ENCODE measurements at places on chromosomes 2 and 18.

- no peak for DNase-seq
Observed at GRCh38 chr2:86044045-86044444, 61.6 kb downstream of the POLR1A start.

DNA sequence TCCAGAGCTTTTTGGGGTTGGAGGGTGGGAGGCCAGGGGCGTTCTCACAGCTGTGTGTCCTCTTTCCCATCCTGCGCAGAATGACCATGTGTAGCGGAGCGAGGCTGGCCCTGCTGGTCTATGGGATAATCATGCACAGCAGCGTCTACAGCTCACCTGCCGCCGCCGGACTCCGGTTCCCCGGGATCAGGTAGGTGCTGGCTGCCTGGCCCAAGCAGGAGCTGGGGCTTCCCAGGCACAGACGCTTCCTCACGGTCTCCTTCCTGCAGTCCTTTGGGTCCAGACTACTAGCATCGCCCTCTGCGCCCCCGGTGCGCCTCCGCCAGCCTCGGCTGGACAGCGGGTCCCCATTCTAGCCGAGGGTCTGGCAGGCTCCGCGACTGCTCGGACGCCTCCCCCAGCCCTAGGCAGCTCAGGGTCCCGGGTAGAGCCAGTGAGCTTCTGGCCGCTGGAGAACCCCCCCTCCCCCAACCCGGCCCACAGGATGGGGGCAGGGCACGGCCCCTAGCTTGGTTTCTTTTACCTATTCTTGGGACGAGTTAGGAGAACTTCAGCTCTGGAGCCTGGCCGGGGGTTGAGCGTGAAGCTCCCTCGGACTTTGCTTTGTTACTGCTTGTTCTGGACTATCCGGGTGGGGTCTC lies 756 bp downstream of the ADCYAP1 start:
- DNase-seq = no peak

GRCh38 chr2:240296104-240296406 lies 139.4 kb upstream of the GPC1 start:
- no peak for DNase-seq

GRCh38 chr2:67502346-67503065 lies 105.4 kb downstream of the ETAA1 start:
- peak; percentile 68 for DNase-seq

DNA sequence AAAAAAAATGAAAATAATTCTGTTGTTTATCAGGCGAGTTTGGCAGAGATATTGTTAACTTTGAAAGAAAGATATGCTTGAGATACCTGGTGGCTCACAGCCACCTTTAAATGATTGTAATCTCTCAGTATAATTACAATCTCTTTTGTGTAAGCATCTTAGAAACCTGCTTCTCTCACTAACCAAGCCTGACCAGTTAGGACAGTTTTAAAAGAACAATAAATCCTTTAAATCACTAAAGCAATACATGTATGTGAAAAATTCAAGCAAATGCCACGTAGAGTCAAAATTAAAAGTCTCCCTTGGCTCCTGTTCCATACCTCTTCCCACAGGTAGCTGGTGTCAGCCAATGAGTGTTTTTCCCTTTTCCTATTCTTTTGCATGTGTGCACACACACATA lies 15.7 kb upstream of the SGPP2 start:
- no peak for DNase-seq

- no peak for DNase-seq
Observed at GRCh38 chr2:28343184-28343942, 49.3 kb upstream of the FOSL2 start.

DNA sequence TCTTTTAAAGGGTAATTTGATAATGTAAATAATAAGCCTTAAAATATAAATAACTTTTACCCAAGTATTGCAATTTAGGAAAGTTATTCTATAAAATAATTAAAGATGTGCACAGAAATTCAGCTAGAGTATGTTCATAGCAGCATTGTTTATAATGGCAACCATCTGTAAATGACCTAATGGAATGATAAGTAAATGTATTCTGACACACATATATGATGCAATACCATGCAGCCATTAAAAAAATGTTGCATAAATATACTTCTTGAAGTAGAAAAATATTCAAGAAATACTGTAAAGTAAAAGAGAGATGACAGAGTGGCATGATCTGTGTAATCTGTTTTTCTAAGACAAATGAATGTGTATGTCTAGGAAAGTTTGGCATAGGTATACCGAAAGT lies 545.7 kb downstream of the ZEB2 start:
- no peak for DNase-seq

DNA sequence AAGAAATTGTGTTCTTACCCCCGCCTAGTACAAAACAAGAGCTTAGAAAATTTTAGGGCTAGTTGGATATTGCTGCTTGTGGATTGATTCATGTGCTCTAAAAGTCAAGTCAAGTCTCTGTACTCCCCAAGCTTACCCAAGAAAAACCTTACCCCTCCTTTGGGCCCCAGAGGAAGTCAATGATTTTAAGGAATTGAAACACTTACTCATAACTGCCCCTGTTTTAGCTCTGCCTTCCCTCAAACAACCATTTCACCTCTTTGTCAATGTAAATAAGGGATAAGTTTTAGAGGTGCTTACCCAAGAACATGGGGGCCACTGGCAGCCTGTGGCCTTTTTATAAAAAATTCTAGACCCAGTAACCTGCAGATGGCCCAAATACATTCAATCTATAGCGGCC lies 136.6 kb upstream of the RMP24 start:
- DNase-seq = no peak

- no peak for DNase-seq
Observed at GRCh38 chr2:99960790-99961189, 181.6 kb downstream of the AFF3 start.

DNA sequence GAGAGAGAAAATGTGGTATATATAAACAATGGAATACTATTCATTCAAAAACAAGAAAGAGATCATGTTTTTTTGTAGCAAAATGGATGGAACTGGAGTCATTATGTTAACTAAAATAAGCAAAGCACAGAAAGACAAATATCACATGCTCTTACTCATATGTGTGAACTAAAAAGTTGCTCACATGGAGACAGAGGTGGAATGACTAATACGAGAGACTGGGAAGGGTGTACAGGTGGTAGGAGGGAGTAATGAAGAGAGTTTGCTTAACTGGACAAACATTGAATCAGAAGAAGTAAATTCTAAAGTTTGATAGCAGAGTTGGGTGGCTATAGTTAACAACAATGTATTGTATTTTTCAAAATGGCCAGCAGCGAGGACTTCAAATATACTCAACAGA lies 1080.7 kb upstream of the CHAC2 start:
- no peak for DNase-seq

DNA sequence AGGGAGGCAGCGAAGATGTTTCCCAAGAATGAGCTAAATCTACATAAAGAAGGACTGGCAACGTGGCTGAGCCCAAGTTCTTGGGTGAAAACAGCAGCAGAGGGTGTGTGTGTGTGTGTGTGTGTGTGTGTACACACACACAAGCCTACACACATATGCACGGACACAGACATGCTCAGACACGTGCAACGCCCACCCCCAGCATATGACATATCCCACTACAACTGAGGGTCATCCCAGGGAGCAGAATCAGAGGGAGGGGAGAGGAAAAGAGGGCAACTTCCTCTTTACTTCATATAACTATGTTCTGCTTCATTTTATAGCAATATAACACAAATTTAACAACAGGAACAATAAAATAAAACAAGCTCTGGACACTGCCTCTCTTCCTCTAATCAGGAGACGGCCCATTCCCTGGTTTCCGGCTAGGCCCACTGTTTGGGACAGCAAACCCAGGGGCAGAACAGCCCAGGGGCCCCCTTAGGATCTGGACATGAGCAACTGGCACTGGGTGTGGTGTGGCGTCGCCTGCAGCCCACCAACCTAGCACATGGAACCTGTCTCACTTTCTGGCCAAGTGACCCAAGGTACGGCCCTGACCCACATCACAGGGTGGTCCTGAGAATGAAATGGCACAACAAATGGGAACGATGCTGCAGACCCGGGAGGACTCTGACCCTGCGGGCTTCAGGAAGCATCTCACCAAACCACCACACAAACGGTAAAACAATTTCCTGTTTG lies 25.0 kb downstream of the FAM178B start:
- DNase-seq = no peak

DNA sequence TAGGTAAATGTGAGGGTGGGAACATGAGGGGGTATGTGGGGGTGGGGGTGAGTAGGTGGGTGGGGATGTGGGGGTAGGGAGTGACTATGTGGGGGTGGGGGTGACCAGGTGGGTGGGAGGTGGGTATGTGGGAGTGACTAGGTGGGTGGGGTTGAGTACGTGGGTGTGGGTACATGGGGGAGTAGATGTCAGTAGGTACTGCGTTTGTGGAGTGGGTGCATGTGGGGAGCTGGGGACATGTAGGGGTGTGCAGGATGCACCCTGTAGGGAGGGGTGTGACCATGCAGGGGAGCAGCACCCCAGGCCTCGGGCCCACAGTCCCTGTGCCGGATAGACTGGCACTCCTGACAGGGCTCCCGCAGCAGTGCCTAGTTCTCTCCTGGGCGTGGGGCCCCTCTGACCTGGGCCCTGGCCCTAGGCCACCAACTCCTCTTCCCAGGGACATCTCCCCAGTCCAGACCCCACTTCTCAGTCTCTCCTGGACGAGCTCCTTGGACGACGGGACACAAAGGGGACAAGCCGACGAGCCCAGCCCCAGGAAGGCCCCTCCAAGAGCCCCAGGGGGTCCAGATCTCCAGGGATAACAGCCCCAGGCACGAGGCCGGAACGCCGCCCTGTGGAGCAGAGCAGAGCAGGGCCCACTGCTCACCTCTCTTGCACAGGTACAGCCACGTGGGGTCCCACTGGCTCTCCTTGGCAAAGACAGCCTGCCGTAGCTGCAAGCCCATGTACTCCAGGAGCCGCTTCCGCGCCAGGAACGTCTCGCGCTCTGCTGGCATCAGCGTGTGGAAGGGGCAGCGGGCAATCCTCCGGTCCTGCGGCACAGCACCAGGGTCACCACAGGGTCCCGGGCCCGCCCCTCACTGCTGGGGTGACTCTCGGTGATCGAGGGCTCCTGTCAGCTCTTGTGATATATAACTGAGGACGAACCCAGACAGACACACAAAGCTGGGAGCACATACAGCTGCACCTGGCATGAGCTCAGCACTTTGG lies 58.2 kb downstream of the ANKMY1 start:
- no peak for DNase-seq

DNA sequence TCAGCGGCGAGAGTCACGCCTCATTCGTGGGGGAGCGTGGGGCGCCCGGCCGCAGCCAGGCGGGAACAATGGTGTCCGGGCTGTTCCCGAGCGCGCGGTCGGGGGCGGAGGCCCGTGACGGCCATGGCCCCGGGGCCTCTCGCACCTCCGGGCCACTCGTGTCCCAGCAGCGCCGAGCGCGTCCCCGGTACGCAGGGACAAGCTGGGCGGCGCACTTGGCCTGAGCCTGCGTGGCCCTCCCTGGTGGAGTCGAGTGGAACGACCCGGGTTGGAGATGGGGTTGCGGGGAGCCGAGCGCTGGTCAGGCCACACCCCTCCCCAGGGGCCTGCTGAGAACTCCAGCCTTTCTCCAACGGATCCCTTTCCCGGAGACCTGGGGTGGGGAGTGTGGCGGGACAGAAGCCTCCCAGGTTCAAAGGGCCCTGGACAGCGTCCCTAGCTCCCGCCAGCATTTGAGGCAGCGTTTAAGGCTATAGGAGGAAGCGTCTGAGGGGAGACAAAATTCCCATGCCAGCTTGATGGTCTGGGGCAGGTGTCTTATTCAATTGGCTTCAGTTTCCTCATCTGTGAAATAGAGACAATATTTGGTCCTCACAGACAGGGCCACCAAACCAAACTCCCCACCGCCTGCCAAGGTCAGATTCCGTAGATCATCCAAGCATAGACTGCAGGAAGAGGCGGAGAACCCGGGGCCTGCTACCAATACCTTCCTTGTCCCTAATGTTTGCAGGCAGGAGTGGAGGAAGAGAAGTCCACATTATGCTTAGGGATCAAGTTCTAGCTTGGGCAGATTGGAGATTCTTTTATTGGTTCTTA lies 553 bp downstream of the CNDP2 start:
- DNase-seq = peak; percentile 70

- DNase-seq = no peak
Observed at GRCh38 chr2:241005569-241005968, 7.2 kb downstream of the SNED1 start.

- no peak for DNase-seq
Observed at GRCh38 chr2:161901460-161901859, 172.6 kb downstream of the DPP4 start.

GRCh38 chr2:158600155-158600802 lies 143.5 kb downstream of the PKP4 start:
- DNase-seq = peak; percentile 96

- no peak for DNase-seq
Observed at GRCh38 chr2:241256168-241256545, 59.3 kb downstream of the HDLBP start.

DNA sequence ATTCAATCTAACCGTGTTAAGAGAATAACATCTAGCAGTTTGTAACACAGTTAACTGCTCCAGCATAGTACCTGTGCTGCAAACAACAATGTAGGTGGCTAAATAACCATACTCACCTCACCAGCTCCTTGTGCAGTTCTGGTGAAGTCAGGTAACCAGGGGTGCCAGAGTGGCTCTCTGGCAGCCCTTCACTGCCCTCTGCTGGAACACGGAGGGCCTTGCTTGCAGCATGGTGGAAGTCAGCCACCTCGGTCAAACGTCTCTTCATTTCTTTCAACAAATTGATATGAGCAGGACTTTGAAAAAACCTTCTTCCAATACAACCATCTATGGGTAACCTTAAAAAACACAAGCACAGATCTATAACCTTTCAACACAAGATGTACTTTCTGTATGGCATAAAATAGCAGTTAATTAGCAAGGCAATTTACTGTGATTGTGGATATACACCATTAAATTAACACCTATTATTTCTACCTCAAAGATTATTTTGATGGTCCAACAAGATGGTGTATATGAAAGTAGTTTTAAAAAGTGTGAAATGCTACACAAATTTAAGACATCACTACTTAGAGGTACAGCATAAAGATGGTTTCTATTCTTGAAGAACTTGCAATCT lies 56.6 kb downstream of the EPG5 start:
- DNase-seq = peak; percentile 76

- no peak for DNase-seq
Observed at GRCh38 chr2:218997731-218998130, 4.5 kb upstream of the CRYBA2 start.

DNA sequence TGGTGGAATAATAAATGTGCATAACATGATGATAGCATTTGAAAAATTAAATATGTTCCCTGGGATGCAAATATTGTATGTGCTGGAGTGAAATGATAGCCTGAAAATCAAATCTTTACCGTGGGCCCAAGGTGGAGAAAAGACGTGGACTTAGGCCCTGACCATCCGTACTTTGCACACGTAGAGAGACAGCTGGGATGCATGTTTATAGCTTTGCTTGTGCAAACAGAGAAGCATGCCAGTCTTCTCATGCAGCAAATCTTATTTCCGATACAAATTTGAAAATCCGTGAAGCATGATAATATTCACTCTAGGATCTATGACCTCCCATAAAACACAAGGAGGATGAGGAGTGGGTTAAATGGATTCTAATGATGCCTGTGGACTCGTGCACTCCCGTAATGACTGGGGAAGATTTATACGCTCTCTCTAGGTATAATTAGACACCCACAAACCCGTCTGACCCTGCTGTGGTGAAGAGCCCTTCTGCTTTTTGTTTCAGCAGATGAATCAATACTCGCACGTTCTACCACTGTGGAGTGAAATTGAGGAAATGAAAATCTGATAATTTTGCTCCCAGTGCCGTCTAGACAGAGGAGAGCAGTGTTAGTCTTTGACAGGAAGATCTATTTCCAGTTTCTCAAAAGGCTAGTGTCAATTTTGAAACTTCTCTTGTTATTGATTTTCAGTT lies 810.3 kb upstream of the SALL3 start:
- no peak for DNase-seq

All from dermis blood vessel endothelial cell (primary cell).